Left lobe of liver (tissue), 2 donors: ENCODE measurements at places on chromosomes 5 and 9.

DNA sequence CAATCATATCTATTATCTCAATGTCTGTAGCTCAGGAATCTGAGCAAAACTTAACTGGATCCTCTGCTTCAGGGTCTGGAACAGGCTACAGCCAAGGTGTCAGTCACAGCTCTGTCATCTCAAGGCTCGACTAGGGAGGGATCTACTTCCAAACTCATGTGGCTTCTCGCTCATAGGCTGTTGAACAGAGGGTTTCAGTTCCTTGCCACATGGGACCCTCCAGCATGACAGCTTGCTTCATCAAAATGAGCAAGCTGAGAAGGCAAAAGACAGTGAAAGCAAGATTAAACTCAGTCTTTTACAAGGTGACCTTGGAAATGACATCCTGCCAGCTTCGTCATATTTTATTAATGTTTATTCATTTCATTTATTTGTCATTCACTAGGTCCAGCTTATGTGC is 111.7 kb downstream of the GADD45G start:
- no peak for DNase-seq

- no peak for DNase-seq
Observed at GRCh38 chr5:78006449-78006848, 230.3 kb upstream of the TBCA start.

GRCh38 chr9:125240649-125240999 is 519 bp downstream of the HSPA5 start:
- no peak for DNase-seq

GRCh38 chr9:84875193-84875592 is 205.7 kb downstream of the NTRK2 start:
- no peak for DNase-seq

GRCh38 chr5:10652151-10652550 is 88.3 kb downstream of the ANKRD33B start:
- DNase-seq: no peak

- DNase-seq: no peak
Observed at GRCh38 chr5:157215514-157216167, 35.0 kb downstream of the ITK start.

DNA sequence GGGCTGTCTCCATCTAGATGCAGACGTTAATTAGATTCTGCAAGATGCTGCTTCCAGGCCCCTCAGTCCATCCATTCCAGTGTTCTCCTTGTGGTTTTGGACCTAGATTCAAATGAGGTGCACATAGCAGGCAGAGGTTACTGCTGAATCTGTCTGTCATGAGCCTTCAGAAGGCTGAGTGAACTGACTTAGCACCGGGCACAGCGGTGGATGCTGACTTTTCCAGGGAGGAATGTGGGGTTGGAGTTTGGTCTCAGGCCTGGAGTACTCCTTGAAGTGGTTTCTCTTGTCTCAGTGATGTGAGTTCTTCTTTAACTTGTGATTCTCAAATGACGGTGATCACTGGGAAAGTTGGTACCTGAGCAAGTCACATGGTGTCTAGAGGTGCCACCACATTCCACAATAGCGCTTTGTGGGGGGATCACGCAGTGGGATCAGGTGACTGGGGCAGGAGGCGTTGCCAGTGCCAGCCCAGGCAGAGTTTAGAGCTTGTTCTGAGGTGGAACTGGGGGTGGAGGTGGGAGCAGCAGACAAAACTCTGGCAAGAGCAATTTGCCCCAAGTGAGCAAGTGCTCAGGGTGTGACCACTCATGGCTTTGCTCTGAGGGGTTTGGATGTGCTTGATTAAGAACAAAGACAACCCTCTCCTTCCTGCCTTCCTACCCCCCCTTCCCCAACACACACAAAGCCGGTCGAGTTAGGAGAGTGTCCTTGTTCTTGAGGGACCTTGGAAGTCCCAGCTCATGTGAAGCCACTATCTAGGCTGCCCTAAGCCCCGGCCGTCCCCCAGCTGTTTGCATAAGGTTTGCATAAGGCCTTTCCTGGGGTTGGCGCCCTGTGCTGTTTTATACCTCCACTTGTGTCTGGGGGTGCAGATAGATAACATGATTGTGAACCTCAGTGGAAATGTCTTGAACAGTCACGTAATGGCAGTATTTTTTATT is 25.1 kb downstream of the JADE2 start:
- DNase-seq: no peak

- no peak for DNase-seq
Observed at GRCh38 chr9:16626577-16627130, 243.8 kb downstream of the BNC2 start.

GRCh38 chr5:62506659-62507460 is 71.8 kb upstream of the LRRC70 start:
- no peak for DNase-seq

- no peak for DNase-seq
Observed at GRCh38 chr5:51811883-51812471, 428.7 kb downstream of the ISL1 start.

- no peak for DNase-seq
Observed at GRCh38 chr9:94168203-94169000, 84.1 kb downstream of the PTPDC1 start.

DNA sequence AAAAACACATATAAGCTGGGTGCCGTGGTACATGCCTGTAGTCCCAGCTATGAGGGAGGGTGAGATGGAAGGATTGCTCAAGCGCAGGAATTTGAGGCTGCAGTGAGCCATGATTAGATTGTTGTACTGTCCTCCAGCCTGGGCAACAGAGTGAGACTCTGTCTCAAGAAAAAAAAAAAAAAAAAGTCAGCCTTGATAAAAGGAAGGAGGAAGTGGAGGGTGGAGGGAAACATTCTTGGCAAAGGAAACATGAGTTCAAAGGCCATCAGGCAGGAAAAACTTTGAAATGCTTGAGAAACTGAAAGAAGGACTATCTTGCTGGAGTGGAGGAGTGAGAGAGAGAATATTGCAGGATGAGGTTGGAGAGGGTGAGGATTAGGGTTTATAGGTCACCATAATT is 18.3 kb upstream of the ANKHD1 start:
- no peak for DNase-seq

GRCh38 chr5:28483327-28484025 is 1445.1 kb upstream of the CDH9 start:
- no peak for DNase-seq

DNA sequence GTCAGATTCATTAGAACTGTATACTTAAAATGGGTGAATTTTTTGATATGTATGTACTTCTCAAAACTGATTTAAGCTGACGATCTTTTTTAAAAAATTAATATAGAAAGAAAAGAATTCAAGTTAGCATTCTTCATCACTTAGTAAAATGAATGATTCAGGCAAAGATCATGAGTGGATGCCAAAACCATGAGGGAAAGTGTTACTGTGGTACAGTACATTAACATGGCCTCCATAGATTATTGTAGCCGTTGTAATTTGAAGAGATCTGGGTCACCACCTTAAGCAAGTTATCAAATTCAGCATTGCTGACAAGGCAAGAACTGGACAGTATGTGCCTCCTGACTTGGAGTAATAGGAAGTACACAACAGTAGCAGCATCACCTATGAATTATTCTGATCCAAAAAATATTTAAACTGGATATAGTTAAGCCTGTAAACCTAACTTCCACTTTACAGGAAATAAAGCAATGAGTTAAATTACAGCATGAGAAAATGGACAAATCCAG is 29.7 kb downstream of the C9orf85 start:
- no peak for DNase-seq

DNA sequence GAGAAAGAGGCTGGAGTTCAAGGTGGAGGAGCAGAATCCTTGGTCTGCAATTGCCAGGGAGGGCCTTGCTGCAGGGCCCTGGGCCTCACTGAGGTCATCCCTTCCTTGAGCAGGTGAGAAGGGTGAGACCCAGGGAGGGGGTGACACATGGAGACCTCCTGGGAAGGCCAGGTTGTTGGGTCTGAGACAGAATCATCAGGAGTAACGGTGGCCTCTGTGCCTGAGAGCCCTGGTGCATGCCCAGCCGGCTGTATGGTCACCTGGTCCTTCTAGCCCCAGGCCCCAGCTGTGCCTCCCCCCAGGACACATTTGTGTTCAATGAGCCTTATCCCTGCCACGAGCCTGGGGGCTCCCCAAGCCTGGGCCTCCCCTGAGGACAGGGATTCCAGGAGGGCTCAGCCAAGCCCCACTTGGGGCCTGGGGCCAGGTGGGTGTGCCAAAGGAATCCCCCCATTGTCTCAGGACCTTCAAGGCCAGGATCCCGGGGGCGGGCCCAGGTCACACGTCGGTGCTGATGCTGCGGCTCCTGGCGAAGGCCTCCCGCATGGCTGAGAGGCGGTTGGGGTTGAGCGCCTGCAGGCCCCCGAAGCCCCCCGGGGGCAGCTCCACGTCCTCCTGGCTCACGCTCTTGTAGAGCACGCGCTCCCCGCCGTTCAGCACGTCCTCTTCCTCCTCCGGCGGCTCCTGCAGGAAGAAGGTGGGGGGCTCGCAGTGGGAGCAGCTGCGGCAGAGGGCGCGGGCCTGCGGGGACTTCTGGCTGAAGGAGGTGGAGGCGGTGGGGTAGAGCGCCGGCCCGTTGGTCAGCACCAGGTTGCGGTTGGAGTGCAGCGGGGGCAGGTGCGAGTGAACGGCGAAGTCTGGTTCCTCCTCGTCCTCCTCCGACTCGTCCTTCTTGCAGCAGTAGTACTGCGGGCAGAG is 30.4 kb downstream of the FAM163B start:
- DNase-seq: no peak

DNA sequence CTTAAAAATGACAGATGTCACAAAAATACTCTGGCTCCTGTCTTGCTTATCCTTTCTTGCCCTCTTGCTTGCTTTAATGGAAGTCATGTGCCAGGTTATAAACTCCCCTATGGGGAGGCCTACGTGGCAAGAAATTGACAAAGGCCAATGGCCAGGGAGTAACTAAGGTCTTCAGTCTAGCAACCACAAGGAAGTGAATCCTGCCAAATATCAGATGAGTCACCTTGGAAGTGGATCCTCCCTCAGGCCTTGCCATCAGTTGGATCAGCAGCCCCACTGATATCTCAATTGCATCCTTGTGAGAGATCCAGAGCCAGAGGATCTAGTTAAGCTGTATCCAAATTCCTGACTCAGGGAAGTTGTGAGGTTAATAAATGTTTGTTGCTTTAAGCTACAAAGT is 82.8 kb downstream of the CAAP1 start:
- no peak for DNase-seq

- DNase-seq: no peak
Observed at GRCh38 chr5:127064253-127064840, 9.0 kb downstream of the C5orf63 start.

- DNase-seq: no peak
Observed at GRCh38 chr5:129966071-129966470, 61.8 kb downstream of the CHSY3 start.

- no peak for DNase-seq
Observed at GRCh38 chr5:126998201-126998631, 32.1 kb downstream of the MARCHF3 start.

- no peak for DNase-seq
Observed at GRCh38 chr5:6556089-6556801, 76.6 kb downstream of the NSUN2 start.

GRCh38 chr5:172954751-172955159 is 4.5 kb upstream of the RPL26L1 start:
- DNase-seq: no peak

DNA sequence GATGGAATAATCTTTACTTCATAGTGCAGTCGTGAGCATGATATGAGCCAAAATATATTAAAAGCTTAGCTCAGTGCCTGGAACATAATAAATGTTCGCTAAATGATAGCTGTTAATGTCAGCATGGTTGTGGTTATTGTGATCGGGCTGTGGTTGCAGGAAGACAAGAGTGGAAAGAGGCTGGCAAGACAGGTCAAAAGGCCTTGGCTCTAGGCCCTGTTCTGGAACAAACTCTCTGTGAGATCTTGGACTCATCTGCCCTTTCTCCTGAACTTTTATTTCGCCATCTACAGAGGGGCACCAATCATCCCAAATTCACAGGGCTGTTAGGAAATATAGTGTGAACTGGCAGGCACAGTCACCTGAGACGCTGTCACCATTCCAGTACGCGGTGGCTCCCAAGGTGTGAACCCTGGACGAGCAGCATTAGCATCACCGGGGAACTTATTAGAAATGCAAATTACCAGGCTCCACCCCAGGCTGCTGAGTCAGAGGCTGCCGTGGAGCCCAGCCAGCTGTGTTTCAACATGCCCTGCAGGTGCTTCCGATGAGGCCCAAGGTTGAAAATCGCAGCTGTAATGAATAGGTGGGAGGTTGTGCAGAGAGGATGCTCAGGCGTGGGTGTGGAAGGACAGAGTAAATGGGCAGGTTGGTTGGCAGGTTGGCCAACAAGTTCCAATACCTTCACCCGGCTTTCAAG is 50.2 kb upstream of the SAP30L start:
- DNase-seq: no peak

GRCh38 chr9:84254972-84255371 is 85.6 kb downstream of the SLC28A3 start:
- no peak for DNase-seq

DNA sequence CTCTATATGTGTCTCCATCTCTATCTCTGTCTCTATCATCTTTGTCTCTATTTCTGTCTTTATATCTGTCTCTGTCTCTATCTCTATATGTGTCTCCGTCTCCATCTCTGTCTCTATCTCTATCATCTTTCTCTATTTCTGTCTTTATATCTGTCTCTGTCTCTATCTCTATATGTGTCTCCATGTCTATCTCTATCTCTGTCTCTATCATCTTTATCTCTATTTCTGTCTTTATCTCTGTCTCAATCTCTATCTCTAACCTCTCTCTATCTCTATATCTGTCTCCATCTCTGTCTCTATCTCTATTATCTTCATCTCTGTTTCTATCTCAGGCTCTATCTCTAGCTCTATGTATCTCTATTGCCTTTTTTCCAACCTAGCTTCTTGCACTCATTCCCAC is 37.0 kb downstream of the IRX4 start:
- DNase-seq: no peak

- DNase-seq: no peak
Observed at GRCh38 chr5:43037636-43038495, 2.3 kb downstream of the ANXA2R start.

DNA sequence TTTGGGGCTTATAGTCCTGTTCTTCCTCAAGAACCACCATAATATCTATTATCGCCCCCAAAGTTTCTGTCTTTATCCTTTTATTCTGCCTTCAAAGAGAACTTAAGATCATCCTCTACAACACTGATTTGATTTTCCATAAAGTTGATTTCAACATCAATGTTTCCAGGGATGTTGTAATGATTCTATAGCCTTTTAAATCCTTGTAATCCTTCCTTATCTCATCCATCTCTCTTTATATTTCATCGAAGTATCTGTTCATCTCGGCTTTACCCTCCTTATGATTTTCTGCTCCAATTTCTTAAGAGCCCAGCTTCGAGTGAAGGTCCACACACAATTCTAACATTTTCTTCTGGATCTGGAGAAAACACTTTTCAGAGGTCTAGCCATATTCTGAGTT is 218.4 kb downstream of the CDK5RAP2 start:
- no peak for DNase-seq

GRCh38 chr5:124252191-124252638 is 494.2 kb downstream of the ZNF608 start:
- DNase-seq: no peak

DNA sequence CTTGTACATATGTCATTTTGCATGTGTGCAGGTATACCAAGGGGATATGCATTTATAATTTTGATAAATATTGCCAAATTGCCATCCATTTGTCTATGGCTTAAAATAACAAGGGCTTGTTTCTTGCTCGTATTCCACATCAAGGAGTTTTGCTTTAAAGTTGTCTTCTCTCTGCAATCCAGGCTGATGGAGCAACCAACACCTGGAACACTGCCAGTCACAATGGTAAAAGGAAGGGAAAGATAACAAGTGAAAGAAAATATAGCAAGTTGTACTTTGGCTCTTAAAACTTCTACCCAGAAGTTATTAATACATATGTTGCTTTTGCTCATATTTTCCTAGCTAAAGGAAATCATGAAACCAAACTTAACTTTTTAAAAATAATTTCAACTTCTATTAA is 156.9 kb downstream of the UNC13B start:
- DNase-seq: no peak

GRCh38 chr5:60830581-60831127 is 13.4 kb downstream of the ELOVL7 start:
- DNase-seq: no peak
